ENCODE measurements at places on chromosomes 5 and 9.

GRCh38 chr5:79070350-79070667 is 742 bp downstream of the BHMT2 start:
- no peak for DNase-seq

GRCh38 chr5:66661149-66661548 is 65.0 kb downstream of the MAST4 start:
- no peak for DNase-seq

DNA sequence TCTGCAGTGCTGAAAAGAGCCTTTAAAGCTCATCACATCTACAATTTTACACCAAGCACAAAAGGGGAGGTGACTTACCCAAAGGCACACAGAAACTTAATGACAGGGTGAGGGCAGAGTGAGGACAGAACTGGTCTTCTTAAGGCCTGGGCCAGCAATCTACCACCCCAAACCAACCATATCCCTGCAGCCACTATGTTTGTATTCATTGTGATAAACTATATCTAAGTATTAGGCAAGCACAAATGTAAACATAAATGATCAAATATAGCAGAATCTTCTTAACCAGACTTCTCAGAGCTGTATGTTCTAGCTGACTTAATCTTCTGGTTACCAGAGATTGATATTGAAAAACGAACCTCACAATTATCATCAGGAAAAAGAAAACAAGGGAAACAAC is 47.9 kb upstream of the RNF38 start:
- no peak for DNase-seq

DNA sequence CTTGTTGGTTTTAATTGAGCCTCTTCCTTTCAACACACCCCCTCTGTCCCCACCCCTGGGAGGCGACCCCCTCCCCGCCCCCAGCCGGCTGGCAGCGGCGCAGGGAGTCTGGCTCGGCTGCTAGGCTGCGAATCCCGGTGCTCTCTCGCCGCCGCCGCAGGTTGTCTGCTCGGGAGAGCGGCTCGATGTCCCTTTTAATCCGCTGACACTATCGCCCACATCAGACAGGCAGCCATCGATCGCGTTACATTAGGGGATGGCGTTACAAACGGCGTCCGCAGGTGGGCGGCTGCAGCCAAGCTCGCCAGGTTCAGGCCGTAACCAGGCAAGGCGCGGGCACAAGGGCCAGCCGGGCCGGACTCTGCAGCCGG is 1.3 kb downstream of the NR2F1-AS1 start:
- DNase-seq = peak; percentile 51

DNA sequence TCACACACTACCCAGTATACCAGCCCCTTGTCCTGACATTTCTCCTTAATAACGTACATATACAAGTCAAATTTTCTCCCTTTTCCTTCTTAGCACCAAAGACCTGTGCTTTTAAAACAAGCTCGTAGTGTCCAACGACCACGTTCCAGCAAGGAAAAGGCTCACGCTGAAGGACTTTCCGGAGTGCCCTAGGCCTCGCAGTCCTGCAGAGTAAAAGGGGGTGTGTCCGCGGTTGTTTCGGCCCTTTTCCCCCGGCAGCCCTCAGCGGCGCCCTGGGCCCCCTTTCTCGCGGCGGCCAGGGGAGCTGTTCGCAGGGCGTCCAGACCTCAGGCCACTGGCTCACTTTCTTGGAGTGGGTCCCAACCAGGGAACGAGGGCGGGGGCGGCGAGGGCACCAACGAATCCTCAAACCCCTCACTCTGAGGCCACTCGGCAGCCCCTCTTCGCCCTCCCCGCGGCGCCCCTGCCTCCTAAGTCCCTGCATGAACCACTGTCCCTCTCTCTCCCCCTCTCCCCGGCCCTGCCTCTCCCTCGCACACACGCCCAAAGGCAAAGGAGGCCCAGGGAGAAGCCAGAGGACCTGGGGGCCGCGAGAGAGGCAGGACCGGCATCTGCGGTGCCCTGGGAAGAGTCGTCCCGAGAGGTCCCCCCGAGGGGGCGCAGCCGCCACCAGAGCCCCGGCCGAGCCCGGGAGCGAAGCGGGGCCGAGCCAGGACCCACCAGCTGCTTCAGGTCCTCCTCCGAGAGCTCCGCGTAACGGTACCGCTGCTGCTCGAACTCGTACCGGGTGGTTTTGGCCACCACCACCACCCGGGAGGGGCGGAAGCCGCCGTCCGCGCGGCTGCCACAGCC is 720 bp downstream of the NADK2 start:
- peak; percentile 50 for DNase-seq

GRCh38 chr5:66633754-66634153 is 37.6 kb downstream of the MAST4 start:
- peak; percentile 91 for DNase-seq

DNA sequence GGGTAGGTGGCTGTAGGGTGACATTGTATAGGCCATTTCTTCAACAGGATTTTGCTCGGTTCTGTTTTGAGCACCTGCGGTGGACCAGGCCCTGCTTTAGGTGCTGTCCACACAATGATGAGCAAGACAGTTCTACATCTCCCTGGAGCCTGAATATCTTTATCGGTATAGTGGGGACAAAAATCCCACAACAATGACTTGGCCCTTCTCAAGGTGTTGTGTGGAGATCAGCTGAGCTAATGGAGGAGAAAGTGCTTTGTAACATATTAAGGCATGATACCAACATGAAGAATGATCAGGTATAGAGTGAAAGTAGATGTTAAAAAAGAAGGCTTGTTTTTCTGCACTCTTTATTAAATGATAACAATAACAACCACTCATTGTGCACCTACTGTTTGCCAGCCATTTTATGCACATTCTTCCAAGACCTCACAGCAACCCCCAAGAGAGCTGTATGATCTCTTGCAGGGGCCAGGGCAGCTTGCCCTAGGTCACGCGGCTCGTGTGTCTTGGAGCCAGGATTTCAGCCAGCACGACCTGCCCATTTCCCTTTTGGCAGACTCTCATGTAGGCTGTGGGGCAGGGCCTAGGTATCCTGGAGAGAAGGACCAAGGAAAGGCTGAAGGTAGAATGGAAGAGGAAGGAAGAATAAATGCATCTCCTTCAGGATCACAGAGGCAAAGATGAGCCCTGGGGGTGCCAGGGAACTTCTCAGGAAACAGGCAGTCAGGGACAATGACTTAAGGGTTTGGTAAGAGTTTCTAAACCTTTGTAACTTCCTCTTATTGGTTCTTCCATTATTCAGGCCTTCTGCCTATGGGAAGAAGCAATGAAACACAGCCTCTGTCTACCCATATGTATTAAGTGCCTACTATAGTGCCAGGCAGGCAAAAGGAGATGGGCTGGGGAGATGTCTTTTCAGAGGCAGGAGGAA is 50.0 kb upstream of the PPARGC1B start:
- DNase-seq = no peak

GRCh38 chr9:89739511-89739910 is 134.7 kb downstream of the GADD45G start:
- DNase-seq = no peak

GRCh38 chr5:39161578-39161977 is 57.8 kb downstream of the FYB1 start:
- DNase-seq = no peak

GRCh38 chr5:36180556-36181350 is 28.8 kb downstream of the SKP2 start:
- no peak for DNase-seq

DNA sequence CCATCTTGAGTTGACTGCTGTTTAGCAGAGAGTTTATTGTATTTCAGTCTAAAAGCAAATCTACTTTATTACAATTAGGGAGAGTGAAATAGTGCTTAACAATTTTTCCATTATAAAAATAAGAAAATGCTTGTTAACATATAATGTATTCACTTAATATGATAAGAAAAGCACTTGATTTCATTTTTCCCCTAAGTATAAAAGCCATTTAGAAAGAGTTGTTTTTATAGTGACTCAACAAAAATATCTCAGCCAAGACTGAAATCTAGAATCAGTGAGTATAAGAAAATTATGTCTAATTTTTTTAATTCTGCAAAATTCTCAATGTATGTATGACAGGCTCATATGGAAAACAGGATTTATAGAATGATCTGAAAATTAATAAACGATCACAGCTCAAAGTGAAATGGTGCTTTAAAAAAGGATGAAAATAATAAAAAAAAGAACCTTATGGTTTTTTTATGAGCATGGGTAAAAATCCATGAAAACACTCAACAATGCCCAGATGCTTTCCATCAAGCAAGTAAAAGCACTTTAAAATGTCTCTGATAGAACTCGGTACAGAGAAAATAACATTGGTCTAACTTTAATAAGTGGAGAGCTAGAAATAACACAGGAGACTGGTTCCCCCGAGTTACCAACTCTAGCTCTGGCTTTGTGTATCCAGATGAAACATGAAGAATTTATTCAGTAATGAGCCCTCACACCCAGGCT is 1057.8 kb upstream of the WWC1 start:
- no peak for DNase-seq

GRCh38 chr9:90846770-90847419 is 45.3 kb downstream of the SYK start:
- DNase-seq = no peak

GRCh38 chr9:7456377-7456776 is 343.2 kb downstream of the DMAC1 start:
- no peak for DNase-seq

- no peak for DNase-seq
Observed at GRCh38 chr5:10321882-10322281, 14.2 kb upstream of the CMBL start.

DNA sequence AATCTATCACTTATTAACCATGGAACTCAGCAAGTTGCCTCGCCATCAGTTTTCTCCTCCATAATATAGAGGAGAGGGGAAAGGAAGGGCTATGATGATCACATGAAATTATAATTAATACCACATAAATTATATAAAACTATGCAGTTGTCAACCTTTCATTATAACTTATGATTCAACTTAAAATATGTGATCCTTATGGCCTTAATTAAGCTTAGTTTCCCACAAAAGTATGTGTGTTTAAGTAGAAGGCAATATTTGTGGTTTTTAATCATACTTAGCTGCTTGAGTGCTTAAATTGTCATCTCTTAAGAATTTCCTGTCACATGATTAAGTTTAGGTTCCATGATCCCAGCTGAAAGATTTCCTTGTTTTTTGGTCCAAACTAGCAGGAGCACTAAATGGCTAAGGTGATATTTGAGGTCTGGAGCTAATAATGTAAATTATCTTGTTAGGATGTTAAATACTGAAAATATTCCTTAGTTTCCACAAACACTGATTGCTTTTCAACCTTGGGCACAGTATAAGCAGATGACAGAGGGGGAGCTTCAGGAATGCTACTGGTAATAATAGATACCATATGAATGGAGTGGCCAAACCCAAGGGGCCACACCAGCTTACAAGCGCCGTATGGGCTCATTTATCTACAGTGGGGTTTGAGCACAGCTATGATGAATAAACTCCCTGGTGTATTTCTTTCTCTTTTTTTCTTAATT is 26.4 kb upstream of the F2R start:
- no peak for DNase-seq

GRCh38 chr5:115028557-115028956 is 141.2 kb downstream of the TRIM36 start:
- DNase-seq = no peak

Data from NCI-H748 treated with DMSO at 0.1 percent for 48 hours (cell line).